ENCODE measurements at places on chromosomes 13 and 19.
A peak's percentile ranks its signal among the peaks of the same experiment; 100 is the strongest.

DNA sequence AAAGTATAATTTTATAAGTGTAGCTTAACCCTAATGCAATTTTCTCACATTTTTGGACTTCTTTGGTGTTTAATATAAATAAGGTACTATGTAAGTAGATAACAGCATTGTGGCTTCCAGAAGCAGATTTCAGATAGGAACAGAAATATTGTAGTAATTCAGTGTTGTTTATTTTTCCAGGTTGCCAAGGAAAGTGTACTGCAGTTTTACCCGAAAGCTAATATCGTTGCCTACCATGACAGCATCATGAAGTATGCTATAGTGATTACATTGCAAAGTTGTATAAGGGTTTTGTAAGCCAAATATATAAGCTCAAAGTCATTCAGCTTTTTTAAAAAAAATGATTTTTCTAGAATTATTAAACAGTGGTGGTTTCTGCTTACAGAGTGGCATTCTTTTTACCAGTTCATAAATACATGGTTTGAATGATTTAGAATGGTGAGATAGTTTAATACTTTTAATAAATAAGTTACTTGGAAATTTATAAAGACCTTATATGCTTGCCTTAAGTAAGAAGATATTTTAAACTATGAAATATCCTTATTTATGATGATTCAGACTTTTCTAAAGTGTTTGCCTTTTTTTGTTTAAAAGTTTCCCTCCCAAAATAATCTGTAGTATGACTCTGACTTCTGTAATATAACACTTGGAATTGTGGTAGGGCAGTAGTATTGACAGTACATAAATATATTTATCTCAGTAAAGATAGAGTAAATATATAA is 3.7 kb downstream of the UBA2 start:
- no peak for DNase-seq

GRCh38 chr19:13952931-13953531 is 722 bp downstream of the DCAF15 start:
- DNase-seq = no peak

DNA sequence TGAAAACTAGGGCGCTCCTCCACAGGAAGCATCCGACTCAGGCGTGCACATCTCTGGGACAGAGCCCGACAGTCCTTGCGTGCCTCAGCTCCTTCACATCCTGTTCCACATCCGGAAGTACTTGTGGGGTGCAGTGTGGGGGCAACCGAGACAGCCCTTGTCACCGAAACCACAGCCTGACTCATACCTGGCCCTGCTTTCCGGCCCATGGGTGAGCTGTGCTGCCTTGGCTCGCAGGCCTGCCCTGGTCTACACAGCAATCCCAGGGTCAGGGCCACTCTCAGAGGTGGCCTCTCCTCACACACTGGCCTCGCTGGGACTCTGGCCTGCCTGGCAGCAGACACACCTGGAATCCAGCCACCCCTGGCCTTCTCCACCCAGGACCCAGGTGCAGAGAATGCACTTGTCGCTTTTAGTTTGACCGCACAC is 100.4 kb downstream of the STK24 start:
- DNase-seq = peak; percentile 45

- no peak for DNase-seq
Observed at GRCh38 chr13:109804654-109805053, 18.3 kb upstream of the IRS2 start.

GRCh38 chr19:52722062-52723003 is 12.5 kb downstream of the ZNF611 start:
- no peak for DNase-seq

GRCh38 chr13:21282065-21282464 is 105.6 kb downstream of the MRPL57 start:
- no peak for DNase-seq

DNA sequence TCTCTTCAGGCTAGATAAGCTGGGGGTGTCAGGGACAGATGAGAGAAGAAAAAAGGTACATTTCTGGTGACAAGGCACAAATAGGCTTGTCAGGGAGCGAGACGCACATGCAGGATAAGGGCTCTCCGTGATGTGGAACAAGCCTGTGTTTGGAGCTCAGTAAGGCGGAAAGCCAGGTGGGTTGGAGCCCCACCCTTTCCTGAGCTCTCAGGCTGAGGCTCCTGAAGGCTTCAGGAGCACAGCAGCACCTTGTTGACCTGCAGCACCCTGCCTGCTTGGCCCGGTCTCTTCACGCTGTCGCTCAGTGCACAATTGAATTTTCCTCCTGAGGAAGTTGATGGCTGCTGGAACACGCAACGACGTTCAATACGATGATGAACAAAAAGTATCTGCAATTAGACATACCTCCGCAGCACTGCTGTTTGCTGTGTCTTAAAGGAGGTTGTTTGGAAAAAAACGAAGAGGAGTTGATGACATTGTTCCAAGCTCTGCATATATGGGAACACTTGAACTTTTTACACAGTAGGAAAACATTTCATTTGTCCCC is 29.3 kb downstream of the SERP2 start:
- no peak for DNase-seq

- no peak for DNase-seq
Observed at GRCh38 chr13:86383151-86383550, 583.9 kb upstream of the SLITRK6 start.

DNA sequence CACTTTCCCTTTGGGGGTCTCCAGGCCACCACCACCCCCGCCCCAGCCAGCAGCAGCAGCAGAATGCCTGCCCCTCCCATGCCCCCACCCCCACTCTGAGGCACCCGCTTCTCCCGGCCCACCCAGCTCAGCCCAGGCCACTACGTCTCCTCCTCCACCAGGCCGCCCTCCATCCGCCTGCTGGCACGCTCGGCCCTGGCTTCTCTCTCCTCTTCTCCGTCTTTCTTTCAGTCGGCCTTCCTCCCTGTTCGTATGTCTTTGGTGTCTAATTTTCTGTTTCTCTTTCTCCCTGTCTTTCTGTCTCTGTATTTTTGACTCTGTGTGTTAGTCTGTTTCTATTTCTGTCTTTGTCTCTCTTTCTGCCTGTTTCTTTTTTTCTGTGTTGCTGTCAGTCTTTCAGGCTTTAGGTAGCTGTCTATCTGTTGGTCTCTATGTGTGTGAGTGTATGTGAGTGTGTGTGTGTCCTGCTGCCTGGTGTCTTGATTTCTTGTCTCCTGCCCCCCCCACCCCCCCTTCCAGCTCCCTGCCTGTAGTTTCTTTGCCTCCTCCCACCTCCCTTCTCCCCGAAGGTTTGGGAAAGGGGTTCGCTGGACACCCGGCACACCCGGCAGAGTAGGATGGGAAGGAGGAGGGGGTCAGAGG is at the start of gene LGI4:
Gene LGI4 (minus strand): TSS at position 459 of the 642 bp plus-strand sequence. CDS start 379 bp downstream, at position 80.
- DNase-seq = no peak

GRCh38 chr19:6448045-6448444 is 11.5 kb downstream of the SLC25A23 start:
- DNase-seq = no peak

DNA sequence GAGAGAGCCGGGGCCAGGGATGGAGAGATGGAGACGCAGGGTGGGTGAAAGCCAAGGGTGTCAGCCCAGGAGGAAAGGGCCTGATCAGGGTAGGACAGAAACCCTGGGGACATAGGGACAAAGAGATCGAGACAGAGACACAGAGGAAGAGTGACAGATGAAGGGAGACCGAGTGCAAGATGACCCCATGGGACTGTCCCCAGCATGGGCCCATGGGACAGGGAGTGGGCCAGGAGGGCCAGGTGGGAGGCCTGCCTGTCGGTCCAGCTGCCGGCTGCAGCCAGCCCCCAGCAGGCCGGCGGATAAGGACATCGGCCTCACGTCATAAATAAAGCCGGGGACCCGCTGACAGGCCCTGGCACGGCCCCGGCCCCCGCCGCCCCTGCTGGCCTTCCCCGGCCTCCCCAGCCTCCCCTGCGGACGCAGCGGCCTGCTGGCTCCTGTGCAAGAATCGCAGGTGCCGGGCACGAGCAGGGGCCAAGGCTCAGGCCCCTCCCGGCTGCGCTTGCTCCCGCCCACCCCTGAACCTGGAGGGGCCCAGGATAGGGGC is 6.3 kb downstream of the REX1BD start:
- no peak for DNase-seq

GRCh38 chr19:56167064-56167578 is 8.7 kb upstream of the GALP start:
- DNase-seq = no peak

- DNase-seq = no peak
Observed at GRCh38 chr13:50072676-50073075, 57.4 kb downstream of the KCNRG start.

GRCh38 chr19:40630571-40631160 is 29.5 kb downstream of the LTBP4 start:
- no peak for DNase-seq

- DNase-seq = no peak
Observed at GRCh38 chr13:111228262-111229144, 91.9 kb upstream of the TEX29 start.

DNA sequence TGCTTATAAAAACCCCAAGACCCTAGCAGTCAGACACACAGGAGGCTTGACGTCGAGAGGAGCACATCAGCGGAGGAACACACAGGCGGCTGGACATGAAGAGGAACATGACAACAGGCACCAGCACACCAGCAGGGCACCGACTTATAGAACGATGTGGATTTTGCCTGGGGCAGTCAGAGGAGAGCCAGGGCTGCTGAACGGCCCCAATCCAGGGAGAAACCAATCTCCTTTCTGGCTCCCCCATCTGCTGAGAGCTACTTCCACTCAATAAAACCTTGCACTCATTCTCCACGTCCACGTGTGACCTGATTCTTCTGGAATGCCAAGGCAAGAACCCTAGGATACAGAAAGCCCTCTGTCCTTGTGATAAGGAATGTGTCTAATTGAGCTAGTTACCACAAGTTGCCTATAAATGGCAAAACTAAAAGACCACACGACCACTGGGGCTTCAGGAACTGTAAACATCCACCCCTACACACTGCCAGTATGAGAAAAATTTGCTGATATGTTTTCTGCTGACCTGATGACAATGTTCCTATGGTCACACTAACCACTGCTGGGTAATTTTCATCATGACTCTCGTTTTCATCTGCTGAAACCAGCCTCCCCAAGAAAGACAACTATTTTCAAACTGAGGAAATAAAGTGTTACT is 35.8 kb upstream of the CEACAM21 start:
- no peak for DNase-seq

DNA sequence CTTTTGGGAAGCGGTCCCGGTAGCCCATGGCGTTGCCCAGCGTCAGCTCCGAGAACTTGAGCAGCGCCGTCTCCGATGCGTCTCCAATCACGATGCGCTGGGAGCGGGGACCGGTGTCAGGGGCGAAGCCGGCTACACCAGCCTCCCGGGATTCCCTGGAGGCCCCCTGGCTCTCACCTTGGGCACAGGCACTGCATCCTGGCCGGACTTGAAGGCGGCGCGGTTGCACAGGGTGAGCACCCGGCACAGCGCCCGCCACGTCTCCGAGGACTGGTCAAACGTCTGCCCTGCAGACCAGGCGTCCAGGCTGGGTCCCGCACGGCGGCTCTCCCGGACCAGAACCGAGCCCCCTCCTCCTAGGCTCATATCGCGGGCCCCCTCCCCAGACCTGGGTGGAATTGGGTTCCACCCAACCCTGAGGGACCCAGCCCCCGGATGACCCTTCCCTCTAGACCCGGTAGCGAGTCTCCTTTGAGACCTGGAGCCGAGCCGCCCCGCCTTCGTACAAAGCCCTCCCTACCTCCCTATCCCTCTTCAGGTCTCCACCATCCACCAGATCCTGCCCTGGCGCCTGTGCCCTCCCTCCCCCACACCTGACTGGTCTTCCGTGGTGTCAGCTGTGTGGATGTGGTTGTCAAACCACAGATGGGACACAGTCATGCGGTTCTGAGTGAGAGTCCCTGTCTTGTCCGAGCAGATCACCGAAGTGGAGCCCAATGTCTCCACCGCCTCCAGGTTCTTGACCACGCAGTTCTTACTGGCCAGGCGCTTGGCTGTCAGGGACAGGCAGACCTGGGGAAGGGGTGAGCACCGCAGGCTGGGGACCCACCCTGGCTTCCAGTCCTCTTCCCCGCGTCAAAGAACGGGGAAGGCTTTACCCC is 4.8 kb downstream of the ATP4A start:
- DNase-seq = no peak

GRCh38 chr19:15841875-15842569 is 26.6 kb upstream of the OR10H1 start:
- DNase-seq = no peak

GRCh38 chr13:66139701-66140100 is 1090.4 kb downstream of the PCDH9 start:
- DNase-seq = no peak

- DNase-seq = no peak
Observed at GRCh38 chr19:46030812-46031550, 8.1 kb upstream of the PGLYRP1 start.

DNA sequence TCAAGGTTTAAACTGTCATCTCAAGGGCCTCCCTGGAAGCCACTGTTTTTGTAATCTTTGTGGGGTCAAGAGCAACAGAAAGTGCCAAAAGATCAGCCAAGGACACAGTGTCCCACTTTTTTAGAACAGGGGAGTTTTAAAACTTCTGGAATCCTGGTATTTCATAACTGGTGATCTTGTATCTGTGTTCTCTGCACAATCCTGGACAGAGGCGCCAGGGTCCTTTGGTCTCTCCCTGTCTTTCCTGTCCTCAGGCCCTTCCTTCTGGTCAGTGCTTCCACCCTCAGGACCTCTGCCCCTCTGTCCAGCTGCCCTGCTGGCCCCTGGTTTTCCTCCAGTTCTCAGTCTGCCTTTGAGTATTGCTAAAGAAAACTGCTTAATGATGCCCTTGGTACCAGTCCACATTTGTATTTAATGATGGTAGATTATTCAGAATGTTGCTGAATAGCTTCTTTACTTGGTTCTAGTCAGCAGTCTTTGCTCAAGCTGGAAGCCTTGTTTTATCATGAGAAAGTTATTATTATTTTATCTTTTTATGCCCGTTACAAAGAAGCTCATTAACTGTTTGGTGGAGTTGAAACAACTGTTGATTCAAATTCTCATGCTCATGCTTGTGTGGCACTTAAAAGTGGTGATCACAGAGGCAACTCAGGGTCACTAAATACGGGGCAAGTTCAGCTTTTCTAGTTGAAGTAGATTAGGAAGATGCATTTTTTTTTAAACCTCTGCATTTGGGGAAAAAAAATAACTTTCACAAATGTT is 47.5 kb downstream of the WASF3 start:
- DNase-seq = peak; percentile 62

DNA sequence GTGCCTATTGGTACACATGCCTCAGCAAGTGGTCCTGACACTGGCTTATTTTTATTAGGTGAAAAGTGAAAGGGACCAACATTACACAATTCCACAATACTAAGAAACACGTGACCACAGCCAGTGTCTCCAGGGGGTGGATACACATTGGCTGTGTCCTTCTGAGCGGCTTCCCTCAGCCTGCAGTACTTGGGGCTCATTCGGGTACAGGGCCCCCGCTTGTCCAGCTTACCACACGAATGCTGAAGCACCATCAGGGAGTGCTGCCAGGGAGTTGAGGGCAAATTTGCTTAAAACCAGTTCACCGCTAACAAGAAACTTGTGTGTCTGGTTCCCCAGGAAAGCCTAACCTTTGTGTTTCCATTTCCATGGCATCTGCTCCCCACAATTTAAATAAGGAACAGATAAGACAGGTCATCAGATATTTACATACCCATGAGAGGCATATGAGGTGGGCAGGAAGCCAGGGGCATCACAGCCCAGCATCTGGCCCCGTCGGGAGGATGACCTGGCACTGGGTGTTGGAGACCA is 23.3 kb downstream of the PBX4 start:
- DNase-seq = no peak

Data from left ventricle myocardium inferior (tissue), 1 donor.